HT-29 (cell line): ENCODE measurements at places on chromosomes 11 and 22.

- no peak for DNase-seq
Observed at GRCh38 chr11:109971184-109971523, 122.0 kb upstream of the ZC3H12C start.

DNA sequence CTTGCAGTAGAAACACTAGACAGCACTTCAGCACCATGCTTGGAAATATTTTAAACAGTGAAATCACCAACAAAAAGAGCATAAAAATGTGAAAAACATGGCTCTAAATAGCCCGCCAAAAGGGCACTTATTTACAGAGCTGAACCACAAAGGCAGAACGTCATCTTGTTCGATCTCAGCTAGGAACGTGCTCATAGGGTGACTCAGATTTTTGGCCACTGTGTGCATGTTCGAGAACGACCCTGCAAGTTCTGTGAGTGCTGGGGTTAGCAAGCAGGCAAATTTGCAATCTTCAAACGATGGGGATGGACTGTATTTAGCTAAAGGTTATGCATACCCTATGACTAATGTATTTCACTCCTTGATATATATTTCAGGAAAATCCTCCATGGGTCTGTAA, 30.6 kb downstream of the OR2AT4 start:
- DNase-seq: no peak

DNA sequence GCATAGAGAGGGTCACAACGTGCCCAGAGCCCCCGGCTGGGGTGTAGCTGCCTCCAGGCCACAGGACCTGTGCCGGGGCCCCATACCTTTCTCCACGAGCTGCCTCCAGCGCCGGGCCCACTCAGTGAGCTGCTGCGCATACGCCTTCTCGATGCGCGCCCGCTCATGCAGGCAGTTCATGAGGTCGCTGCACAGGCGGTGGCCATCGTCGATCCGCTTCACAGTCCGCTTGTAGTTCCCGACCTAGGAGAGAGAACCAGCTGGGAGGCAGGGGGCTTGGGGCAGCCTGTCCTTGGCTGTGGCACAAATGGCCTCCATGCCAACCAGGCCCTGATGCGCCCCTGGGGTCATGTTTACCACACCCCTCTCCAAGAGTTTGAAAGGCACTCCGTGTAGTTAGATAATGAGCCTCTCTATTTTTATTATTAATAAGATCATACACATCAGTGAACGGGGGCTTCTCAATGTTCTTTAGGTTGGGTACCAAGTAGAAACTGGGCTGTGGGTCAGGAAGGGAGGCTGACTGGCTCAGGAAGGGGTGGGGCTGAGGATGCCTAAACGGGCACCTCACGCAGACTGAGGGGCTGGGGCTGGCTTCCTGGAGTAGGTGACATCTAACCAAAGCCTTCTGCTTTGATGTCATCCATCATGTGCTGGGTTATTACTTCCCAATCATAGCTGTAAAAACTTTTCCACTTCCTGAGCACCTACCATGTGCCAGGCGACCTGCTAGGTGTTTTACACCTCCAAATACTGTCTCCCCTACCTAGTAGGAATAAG, 36.5 kb upstream of the ARFGAP3 start:
- no peak for DNase-seq

DNA sequence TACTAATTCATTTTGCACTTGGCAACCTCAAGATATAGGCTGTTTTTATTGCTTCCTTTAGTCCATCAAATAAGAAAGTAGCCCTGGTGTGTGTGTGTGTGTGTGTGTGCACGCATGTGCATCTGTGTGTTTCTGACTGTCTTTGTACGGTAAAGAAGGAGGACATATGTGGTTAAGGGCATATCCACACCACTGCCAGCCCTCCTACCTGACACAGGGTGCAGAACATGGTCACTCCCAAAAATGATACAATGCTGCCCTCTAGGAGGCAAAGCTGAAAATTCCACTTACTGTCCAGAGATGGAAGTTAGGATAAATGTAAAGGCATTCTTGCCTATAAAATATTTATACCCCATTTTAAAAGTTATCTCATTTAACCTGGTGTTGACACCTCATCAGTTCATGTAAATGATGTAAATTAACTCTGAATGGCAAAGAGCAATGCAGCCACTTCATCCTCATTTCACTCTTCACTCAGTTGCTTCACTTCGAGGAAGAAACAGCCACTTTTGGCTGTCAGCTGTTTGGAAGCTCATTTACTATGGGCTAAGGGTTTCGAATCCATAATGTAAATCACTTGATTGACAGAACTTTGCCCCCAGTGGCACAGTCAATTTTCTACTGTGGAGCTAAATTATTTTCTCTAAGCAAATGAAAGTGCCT, 83.1 kb upstream of the MTNR1B start:
- peak; percentile 81 for DNase-seq

DNA sequence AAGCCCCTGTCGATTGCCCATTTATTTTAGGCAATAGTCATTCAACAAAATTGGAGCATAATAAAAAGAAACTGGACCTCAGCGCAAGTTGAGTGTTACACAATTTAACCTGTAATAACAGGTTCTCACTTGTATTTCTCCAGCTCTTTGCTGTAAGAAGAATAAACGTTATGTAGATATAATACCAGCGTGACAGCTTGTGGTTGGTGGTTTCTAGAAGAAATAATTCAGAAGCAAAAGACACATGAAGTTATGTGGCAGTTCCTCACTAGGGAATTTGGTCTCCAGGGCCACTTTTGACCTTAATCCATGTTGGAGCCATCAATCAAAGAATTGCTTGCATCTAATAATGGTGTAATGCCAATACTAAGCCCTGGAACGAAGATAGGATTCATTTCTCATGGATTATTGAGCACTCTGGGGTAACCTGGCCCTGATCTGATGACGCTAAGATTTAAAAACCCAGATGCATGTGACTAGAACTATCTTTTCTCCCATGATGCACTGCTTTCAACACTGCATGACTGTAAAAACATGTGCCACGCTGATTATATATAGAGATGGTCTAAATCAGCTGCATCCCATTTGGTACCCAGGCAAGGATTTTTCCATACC, 129.7 kb upstream of the LDLRAD3 start:
- no peak for DNase-seq

DNA sequence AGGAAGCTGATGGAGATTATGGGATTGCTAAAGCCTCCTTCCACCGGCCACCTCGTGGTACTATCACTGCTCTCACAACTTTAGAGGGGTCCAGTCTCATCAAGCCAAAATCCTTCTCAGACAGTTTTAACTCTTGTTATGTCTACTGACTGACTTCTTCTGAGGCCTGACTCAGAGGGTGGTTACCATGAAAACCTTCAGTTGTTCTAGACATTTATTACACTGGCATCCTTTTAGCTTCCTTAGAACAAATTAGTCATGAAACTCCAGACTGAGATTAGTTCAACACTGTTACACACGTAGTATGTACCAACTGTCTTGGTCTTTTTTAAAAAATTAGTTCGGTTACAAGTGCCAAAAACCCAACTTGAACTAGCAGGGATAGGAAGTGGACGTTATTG, 7.5 kb downstream of the DIXDC1 start:
- no peak for DNase-seq

DNA sequence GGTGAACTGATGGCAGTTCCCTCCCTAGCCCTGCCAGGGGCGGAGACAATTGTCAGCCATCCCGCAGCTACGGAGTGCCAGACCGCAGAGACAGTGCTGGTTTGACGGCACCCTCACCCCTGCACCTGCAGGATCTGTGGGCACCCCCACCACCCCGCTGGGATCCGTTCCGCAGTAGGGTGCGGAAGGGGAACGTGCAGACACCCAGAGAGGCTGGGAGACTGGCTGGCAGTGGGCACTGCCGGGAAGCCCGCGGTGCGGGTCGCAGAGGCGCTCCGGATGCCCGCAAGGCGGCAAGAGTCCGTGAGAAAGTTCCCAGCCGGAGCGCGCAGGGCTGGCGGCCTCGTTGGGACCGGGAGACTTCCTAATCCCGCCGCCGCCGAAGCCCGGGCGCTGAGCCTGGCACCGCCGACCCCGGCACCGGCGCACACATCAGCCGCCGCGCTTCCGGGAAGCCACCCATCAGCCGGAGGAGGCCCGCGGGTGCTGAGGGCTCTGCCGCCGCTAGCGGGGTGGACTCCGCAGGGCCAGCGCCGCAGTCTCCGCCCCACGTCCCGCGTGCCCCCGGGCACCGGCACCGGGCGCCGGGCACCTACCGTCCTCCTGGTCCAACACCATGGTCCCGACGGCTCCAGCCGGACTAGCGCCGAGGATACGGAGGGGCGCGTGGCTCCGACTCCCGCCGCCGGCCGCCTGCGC, 4.3 kb upstream of the LMO1 start:
- no peak for DNase-seq

DNA sequence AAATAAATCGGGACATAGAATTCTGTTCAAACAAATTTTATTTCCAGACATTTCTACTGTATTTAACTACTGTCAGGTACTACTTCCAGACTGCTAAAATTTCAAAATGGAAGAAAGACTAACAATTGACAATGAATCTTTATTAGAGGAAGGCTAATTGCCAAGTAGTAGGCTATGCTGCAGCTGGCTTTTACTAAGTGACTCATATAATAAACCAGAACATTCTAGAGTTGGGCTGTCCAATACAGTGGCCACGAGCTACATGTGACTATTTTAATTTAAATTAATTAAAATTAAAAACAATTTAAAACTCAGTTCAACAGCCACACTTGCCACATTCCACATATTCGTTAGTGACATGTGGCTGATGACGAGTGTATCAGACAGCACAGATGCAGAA, 27.6 kb downstream of the CHKA start:
- DNase-seq: no peak
